ENCODE measurements at places on chromosomes 2 and 18. TPM values are rescaled to one million over a fixed set of nuclear protein-coding genes. Genes with fewer than 3 reads are reported as not detected.

DUSP19 gene
- 8.6 TPM for total RNA-seq

ANKRD12 gene
- total RNA-seq, result 66.6 TPM

ATP8B1 gene
- total RNA-seq, result 9.3 TPM

MSGN1 gene
- not detected for total RNA-seq

NFATC1 gene
- total RNA-seq, result 16.4 TPM

GPR39 gene
- not detected for total RNA-seq

LDLRAD4 gene
- total RNA-seq, result 23.3 TPM

GCG gene
- not detected for total RNA-seq

All from cardiac septum (tissue), 1 donor.